Endothelial cell (in vitro differentiated cells): ENCODE measurements at places on chromosomes 12 and 14.
A peak's percentile ranks its signal among the peaks of the same experiment; 100 is the strongest.

DNA sequence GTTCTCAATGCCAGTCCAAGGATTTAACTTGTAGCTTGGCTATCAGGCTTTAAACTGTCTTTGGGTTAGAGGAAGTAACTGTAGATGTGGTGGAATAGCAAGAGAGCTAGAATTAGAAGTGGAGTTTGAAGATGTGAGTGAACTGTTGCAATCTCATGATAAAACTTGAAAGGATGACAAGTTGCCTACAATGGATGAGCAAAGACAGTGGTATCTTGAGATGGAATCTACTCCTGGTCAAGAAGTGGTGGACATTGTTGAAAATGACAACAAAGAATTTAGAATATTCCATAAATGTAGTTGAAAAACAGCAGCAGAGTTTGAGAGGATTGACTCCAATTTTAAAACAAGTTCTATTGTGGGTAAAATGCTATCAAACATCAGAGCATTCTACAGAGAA lies 199.0 kb downstream of the DUSP6 start:
- DNase-seq, result no peak

- DNase-seq, result no peak
These were observed 45.7 kb upstream of the OTX2 start for GRCh38 chr14:56855891-56856461.

DNA sequence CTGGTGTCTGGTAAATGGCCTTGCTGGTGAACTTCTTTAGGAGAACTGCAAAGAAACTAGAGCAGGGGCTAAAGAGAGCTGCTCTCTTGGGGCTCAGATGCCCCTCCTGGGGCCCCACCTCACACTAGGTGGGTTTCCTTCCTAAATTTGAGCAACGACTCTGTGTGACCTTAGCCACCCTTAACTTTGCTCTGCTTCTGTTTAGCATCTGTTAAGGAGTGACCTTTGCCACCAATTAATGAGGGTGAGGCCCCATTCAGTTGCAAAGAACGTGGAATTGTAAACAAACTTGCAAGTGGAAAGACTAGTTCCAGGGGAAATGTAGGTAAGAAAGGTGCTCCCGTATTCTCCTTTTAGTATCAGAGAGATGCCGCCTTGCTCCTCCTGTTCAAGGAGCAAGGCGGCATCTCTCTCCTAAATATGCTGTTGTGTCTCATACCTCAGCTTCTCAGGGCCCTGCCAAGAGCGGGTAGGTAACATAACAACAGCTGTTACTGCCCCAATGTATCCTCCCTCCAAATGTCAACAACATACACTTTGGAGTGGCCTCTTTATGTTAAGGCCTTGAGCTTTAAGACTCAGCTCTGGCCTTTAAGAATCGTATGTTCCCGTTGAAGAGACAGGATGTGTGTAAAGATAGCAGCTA lies 77.6 kb upstream of the FUT8 start:
- no peak for DNase-seq

DNA sequence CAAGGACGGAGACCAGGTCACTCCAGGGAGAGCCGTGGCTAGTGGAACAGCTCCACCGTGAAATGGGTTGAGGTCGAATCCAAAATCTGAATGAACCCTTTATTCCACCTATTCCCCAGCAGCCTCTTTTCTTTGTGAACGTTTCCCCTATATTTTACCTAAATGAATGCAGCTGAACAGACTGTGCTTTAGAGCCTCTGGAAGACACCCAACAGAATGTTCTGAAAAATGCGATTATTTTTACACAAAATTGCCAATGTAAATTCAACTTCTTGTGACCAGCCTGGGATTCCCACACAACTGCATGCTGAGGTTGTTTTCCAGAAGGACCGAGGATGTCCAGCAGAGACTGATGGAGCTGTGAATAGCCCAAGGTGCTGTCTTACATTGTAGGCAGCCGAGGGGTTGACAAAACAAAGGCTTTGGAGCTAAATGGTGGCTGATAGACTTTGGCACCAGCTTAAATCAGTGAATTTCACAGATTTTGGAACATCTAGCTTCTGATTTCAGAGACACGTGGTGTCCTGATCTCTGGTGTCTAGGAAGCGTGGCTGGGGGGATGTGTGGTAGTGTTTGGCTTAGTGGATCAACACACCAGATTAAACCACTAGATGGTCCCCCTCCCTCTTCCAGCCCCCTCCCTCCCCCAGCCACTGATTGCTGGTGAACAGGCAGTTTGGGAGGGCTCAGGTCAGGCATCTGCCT lies 150.4 kb downstream of the ZNF664 start:
- no peak for DNase-seq

DNA sequence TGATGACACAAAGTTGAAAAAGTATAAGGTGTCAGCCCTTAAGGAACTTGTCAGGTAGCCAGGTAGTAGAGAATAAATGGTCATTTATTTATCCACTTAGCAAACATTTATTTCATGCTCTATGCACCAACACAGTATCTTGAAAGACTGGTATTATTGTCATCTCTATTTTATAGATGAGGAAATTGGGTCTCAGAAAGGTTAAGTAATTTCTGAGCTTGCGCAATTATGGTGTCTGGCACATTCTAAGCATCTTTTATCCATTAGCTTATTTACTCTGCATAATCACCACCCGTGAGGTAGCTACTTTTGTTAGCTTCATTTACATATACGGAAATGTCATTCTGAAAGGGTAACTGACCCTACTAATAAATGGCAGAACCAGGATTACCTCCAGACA lies 2.5 kb upstream of the UTP20 start:
- no peak for DNase-seq

DNA sequence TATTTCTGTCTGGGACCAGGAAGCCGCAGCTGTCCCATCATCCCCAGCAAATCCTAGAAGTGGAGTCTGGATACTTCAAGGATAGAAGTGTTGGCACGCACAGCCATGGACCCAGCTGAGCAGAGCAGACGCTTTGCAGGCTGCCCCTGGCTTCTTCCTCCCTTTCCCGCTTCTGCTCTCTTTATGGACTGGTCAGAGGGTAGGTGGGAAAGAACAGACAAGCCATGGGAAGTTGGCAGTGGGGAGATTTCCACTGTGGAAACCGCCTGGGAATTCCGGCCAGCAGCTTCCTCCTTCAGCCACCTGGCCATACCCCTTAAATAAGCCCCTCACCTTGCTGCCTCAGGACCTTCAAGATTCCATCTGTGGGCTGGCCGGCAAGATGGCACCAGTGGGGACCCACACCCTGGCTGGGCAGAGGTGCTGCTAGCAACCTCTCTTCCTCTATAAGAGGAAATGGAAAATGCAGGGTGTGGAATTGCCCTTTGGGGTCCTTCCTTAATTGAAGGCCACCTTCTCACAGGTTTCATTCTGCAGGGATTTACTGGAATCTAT lies 20.6 kb downstream of the OTUB2 start:
- no peak for DNase-seq

DNA sequence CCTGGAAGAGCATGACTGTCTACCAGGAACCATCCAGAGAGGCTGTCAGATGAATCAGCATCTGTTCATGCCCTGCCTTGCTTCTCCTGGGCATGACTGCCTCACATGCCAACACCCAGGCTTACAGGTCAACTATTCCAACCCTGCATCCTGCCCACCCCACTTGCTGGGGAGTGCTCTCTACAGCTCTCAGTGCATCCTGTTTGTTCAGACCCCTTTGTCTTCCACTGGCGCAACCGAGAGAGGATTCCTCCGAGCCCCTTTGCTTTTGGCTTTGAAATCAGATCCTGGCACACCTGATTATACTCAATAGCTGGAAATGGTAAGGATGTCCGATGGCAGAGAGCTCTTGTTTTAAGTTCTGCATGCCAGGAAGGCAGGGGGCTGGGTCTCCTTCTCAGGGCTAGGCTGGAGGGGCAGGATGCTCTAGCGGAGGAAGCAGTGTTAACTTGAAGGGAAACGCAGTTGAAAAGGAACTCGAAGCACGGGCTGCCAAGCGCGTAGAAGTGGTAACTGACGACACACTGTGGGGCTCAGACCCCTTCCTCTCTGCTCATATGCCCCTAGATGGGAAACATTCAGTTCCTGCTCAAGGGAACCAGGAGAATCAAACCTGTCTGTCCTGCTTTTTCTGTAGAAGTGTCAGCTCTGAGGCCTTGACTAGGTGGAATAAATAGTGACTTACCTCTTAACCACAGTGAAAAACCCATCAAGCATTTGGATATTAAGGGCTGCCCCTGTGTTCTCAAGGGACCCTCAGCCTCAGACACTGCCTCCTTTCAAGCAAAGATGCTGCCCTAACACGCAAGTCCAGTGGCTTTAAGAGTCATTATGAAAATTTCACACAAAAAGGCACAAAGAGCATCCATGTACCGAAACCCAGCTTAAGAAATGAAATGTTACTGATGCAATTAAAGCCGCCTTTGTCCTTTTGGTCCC lies 297.5 kb downstream of the ZFP36L1 start:
- DNase-seq, result peak; percentile 69
